ENCODE measurements at places on chromosomes 1 and 21.

- DNase-seq: no peak
Measured at GRCh38 chr1:186102547-186103148, 272.4 kb downstream of the TPR start.

DNA sequence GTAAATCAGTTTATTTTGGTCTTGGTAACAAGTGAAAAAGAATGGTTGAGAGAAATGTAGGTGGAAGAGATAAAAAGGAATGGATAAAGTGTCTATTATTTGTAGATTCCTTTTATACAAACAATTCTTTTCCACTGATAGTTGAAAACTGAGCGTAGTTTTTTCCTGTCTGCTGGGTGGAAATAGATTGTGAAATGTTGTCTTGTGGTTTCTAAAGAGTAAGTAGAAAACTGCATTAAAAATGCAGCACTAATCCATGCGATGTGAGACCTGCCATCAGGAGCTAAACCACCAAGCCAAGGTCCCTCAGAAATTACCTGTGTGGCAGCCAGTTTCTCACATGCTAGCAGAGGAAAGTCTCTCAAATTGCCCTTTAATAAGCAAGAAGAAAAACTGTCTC, 103.2 kb upstream of the SLC44A3 start:
- DNase-seq: no peak

DNA sequence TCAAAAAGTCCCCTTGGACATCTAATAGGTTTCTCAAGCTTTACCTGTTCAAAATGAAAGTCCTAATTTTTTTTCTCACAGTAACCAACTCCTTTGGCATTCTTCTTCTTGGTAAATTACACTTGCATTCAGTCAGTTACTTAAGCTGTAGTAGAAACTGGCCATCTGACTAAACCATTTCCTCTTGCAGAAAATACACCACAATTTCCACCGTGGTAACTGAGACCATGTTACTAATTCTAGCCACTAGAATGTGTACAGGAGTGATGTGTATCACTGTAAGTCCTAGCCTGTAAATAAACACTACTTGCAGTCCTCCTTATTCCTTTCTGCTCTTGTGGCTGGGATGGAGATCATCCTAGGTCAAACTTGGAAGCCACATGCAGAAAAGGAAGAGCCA, 965.4 kb upstream of the TMPRSS15 start:
- DNase-seq: no peak

DNA sequence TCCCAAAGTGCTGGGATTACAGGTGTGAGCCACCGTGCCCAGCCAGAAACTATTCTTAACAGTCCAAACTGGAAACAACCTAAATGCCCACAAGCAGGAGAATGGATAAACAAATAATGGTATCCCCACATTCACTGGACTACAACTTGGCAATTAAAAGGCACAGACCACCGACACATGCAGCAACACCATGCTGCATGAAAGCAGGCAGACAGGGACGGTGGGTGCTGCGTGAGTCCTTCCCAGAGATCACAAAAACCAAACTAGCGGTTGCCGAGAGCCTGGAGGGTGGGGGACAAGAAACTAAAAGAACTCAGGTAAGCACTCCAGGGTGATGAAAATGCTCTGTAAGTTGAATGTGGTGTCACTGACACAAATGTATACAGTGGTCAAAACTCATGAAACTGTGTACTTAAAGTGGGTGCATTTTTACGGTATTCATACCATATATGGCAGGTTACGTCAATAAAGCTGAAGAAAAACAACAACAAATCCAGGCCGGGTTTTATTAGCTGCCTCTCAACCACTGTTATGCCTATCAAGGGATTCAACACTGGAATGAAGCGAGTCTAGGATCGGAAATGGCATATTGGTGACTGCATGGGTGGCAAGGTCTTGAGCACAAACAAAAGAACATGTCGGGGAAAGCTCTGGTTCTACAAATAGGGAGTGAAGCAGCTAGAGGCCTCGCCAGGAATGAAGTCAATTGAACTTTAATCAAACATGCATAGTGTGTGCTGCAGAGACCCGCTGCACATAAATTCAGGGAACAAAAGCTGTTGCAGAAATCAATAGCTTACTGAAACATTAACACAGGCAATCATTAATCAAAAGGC, 52.4 kb downstream of the SLC45A1 start:
- peak; percentile 76 for DNase-seq

GRCh38 chr1:231554969-231555368, 26.5 kb downstream of the TSNAX start:
- DNase-seq: no peak

DNA sequence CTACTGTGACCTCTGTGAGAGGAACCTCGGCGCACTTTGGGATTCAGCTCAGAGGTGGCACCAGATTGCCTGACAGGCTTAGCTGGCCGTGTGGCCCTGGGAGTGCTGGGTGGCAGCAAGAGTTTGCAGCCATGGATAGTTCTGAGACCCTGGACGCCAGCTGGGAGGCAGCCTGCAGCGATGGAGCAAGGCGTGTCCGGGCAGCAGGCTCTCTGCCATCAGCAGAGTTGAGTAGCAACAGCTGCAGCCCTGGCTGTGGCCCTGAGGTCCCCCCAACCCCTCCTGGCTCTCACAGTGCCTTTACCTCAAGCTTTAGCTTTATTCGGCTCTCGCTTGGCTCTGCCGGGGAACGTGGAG, 67.5 kb downstream of the DISC1 start:
- DNase-seq: no peak

- no peak for DNase-seq
Measured at GRCh38 chr1:27109103-27109822, 45.7 kb downstream of the SLC9A1 start.

GRCh38 chr1:6969106-6969505, 183.9 kb downstream of the CAMTA1 start:
- DNase-seq: no peak

DNA sequence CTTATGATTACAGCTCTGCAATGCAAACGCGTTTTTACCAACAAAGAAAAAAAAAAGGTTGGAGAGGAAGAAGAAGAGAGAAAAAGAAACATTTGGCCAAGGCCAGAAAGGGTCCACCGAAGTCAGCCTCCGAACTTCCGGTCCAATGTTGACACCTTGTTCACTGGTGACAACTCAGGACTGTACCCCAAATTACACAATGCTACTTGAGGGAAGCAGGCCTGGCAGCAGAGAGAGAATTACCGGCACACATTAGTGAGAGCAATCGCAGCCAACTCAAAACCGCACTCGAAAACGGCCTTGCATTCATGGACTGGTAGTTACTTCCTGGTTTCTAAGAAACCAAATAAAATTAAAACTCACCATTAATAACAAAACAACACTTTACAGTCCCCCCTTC, 652.5 kb downstream of the KIF26B start:
- no peak for DNase-seq

DNA sequence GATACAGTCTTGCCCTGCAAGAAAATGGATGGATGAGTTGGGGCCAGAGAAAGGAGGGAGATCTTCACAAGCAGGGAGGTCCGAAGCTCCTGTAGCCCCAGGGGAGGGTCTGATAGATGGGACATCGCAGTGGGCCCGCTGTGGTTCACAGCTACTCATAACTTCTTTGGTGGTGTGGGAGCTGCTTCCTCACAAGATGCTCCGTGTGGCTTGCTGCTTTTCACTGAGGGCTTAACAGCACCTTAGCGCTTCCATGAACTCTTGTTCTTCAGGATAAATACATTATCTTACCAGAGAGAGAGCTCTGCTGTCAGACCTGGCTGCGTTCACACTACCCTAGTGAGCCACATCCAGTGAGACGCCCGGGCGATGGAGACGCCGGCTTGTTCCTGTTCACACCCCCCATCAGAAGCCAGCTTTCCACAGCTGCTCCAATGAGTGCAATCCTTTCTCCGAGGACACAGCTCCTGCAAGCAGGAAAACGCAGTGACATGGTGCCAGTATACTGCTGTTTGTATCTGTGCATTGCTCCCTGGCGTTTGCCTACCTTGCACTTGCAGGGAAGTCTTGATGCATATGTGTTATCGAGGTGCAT, 599.8 kb downstream of the AJAP1 start:
- no peak for DNase-seq

DNA sequence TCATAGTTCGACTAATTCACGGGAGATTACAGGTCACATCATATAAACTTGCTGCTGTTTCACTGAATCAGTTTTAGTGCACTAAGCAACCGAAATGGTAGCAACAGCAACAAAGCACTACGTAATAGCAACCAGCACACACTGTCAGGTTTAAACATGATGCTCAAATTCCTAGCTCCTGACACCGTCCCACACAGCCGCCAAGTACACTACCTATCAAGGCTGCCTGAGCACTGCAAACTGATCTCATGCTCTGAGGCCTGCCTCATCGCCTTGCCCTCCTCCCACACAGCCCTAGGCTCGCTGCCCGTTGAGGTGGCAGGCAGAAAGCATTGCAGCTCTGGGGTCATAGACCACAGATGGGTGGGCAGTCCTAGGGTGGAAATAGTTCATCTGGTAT, 12.4 kb downstream of the LAMC2 start:
- no peak for DNase-seq

GRCh38 chr1:12629985-12630760, 12.2 kb upstream of the DHRS3 start:
- DNase-seq: no peak

- no peak for DNase-seq
Measured at GRCh38 chr1:66925558-66925910, 744 bp downstream of the MIER1 start.

GRCh38 chr21:25903607-25904006, 168.8 kb downstream of the GABPA start:
- DNase-seq: no peak

DNA sequence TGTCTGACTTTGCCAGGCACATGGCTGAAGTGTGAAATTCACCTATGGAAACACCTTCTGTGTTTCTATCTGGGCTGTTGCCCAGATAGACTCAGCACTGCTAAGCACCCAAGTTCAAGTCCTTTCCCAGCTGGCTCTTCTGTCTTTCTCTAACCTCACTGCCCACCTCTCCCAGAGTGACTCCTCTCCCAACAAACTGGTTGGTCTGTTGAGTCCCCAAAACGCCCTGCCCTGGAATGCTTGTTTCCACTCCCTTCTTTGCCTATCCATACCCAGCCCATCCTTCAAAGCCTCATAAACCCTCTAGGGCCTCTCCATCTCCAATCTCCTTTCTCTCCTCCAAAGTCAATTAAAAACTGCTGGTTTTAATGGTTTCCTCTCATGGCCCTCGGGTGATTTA, 15.6 kb downstream of the PLXNA2 start:
- no peak for DNase-seq

- no peak for DNase-seq
Measured at GRCh38 chr1:220824031-220824989, 37.6 kb downstream of the MTARC1 start.

- no peak for DNase-seq
Measured at GRCh38 chr1:226248091-226248490, 24.6 kb downstream of the MIXL1 start.

DNA sequence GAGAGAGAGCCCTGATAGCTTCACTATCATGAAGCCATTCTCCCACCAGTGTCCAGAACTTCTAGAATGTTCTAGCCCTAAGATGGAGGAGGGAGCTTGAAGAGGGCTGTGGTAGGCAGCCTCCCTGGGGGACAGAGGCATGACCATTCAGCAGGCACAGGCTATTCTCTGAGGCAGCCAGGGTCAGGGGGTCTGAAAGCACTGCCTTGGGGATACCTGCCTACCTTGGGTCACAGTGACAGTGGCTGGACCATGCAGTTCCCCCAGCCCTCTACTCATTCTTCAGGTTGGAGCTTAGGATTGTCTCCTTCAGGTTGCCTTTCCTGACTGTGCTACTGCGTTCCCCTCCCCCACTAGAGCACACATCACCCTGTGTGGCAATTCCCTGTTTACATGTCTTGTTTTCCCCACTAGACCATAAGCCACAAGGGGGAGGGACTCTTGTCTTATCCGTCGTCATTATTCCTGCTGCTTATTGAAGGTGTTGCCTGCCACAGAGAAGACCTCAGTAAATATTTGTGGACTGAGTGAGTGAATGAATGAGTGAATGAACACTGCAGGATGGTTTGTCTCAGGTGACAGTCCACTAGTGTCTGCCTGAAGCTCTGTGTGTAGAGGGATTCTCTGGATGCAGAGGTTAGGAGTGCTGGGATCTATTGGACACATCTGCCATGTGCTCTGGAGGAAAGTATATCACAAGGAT, 5.2 kb downstream of the ZDHHC18 start:
- no peak for DNase-seq

- no peak for DNase-seq
Measured at GRCh38 chr1:10794724-10795275, 1.6 kb downstream of the CASZ1 start.

GRCh38 chr1:10639775-10640578, 156.5 kb downstream of the CASZ1 start:
- peak; percentile 11 for DNase-seq

DNA sequence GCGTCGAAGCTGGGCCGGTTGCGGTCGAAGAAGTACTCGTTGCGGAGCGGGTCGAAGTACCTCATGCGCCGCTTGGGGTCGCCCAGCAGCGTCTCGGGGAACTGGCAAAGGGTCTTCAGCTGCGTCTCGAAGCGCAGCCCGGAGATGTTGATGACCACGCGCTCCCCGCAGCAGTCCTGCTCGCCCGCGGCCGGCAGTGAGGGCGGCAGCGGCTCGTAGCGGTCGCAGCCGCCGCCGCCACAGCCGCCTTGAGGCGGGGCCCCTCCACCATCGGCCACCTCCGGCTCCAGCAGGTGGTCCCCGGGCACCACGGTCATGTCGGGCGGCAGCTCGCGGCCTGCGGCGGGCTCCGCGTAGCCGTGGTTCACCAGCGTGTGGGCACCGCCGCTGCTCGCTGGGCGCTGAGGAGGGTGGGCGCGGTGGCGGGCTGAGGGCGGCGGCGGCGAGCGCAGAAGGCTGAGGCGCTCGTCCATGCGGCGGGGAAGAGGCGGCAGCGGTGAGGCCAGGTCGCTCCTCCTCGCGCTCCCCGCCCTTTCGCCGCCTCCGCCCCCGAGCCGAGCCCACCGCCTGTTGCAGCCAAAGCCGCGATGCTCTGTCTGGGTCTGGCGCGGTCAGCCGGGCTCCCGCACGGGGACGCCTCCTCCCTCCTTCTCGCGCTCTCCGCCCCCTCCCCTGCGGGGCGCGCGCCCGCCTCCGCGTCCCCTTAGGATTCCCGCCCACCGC, at the start of gene KCNA3:
Gene KCNA3 (minus strand): TSS at position 604 of the 723 bp plus-strand sequence. CDS start 131 bp downstream, at position 473.
- peak; percentile 44 for DNase-seq

GRCh38 chr1:19562847-19563246, 77.5 kb upstream of the CAPZB start:
- no peak for DNase-seq

- no peak for DNase-seq
Measured at GRCh38 chr1:156571261-156571852, 1.0 kb downstream of the IQGAP3 start.

GRCh38 chr1:197911857-197912696, 5.1 kb upstream of the LHX9 start:
- DNase-seq: no peak

GRCh38 chr21:32144851-32145250, 134.0 kb downstream of the MIS18A start:
- no peak for DNase-seq

GRCh38 chr1:97202481-97203380, 481.1 kb downstream of the PTBP2 start:
- no peak for DNase-seq

- DNase-seq: no peak
Measured at GRCh38 chr21:45499970-45500577, 42.2 kb downstream of the SLC19A1 start.
